Left kidney (tissue), 8 donors: ENCODE measurements at places on chromosomes 6 and 20.

DNA sequence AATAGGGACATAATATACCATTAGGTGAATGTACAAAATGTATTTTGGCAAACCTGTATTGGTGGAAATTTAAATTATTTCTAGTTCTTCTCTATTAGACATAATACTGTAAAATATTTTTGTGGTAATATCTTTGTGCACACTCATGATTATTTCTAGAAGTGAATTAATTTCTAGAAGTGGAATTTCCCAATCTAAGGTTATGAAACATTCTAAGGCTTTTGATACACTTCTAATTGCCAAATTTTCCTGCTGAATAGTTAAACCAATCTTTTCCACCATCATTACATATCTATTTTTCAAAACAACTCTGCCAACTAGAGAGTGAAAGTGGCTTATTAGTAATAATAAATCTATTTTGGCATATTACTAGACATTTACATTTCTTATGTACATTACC, 1.8 kb upstream of the CCND3 start:
- DNase-seq, result no peak

DNA sequence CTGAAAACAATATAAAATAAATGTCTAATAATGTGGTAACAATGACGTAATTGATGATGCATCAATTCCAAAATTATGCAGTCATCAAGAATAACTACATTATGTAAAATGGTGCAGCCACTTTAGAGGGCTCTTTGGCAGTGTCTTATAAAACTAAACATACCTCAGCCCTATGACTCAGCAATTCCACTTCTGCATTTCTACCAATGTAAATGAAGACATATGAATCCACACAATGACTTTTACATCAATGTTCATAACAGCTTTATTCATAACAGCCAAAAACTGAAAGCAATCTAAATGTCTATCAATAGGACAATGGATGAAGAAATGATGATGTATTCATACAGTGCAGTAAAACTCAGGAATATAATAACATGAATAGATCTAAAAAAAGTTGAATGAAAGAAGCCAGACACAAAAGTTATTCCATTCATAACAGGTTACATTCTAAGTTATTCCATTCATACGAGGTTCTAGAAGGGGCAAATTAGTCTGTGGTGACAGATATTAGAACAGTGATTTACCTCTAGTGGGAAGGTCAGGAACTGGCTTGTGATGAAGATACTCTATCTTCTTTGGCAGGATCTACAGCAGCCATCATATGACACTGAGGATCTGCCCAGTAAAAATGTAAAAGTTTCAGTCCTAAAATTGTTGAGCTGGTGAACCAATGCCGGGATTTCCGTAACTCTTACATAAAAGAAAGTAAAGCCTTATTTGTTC, 396.1 kb downstream of the PLCB1 start:
- DNase-seq, result no peak

DNA sequence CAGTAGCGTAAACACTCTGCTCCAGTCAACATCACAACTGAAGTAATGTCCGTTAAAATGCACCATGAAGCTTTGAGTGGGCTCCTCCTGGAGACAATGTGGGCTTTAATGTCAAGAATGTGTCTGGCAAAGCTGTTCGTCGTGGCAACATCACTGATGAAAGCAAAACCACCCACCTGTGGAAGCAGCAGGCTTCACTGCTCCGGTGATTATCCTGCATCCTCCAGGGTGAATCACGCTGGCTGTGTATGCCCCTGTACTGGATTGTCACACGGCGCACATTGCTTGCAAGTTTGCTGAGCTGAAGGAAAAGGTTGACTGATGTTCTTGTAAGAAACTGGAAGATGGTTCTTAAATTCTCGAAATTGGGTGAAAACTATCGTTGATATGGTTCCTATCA, 128.5 kb downstream of the MOXD1 start:
- no peak for DNase-seq

- no peak for DNase-seq
Observed at GRCh38 chr6:82882363-82883023, 183.1 kb downstream of the UBE3D start.

DNA sequence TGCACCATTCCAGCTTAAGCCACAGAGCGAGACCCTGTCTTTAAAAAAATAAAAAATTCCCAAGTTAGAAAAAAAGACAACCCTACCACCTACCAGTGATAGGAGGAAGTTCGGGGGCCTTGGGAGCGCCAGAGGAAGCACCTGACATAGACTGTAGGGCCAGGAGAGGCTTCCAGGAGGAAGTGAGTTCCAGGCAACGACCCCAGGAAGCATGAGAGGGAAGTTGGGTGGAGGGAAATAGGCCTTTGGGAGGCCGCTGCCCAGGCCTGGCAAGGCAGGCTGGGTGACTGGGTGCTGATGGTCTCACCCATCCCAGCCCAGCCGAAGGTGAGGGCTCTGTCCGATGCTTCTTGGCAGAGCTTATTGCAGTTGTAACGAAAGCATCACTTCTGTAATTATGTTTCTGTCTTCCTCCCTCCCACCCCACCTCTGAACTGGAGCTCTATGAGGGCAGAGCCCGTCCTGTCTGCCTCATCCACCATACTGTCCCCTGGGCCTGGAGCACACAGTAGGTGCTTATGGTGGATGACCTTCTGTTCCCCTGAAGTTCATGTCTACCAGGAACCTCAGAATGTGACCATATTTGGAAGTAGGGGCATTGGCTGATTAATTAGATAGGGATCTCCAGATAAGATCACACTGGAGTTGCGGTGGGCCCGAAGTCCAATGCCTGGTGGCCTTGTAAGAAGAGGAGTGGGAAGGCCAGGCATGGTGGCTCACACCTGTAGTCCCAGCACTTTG, 54.1 kb downstream of the UBE2V1 start:
- DNase-seq, result no peak
